Stimulated activated CD8-positive, alpha-beta memory T cell treated with anti-CD3 and anti-CD28 coated beads, Interleukin-7, amount 100 ng/mL, for 1 hour (primary cell): ENCODE measurements at places on chromosomes 7 and 10.

DNA sequence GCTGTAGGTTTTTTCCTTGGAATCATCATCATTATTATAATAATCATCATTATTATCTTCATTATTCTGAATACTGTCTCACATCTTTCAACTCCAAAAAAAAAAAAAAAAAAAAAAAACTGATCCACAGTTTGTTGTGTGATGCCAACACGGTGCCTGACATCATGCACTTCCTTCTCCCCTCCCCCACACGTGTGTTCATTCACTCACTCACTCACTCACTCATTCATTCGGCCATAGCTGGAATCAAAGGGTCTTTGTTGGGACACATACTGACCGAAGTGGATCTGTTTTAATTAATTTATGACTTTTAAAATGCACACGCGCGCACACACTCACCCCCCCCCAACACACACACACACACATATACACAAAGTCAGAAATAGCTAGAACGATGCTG lies 177.8 kb downstream of the PIP4K2A start:
- DNase-seq, result no peak

DNA sequence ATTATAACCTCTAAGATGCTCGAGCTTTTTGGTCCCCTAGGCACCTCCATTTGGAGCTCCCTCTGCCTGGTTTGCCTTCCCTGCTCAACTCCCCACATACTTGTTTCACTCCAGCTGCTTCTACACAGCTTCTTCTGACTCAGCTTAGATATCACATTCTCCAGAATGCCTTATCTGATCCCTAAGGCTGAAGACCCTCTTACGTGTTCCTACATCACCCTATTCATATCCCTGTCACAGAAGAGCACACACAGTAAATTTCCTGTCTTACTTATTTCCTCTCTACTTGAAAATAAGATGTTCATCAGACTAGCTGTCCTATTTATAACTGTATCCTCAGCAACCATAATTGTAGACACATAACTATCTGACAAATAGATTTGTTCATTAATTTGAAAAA lies 61.3 kb upstream of the RNF148 start:
- DNase-seq, result no peak

DNA sequence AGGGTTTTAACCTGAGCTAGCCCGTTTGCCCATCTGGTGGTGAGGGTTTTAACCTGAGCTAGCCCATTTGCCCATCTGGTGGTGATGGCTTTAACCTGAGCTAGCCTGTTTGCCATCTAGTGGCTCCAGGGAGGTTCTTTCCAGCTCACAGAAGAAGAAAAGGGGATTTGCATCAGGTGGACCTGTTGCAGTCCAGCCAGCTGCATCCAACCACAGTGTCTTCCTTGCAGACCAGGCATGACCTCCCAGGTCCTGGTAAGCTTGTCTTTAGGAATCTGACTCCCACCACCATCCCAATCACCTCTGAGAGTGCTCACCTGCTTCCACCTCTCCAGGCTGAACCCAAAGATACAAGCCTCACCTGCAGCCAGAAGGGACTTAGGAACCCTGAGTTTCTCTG lies 62.4 kb upstream of the EMX2 start:
- DNase-seq, result no peak

- DNase-seq, result no peak
These were observed 129.4 kb downstream of the AKR1D1 start for GRCh38 chr7:138205614-138206150.

- no peak for DNase-seq
These were observed 2.2 kb upstream of the MBLAC1 start for GRCh38 chr7:100124301-100125230.

- DNase-seq, result no peak
These were observed 77.1 kb downstream of the BMPER start for GRCh38 chr7:33982425-33982786.

GRCh38 chr7:83947260-83947659 lies 247.3 kb downstream of the SEMA3A start:
- DNase-seq, result no peak
